ENCODE measurements at places on chromosomes 11 and 22. TPM values are rescaled to one million over a fixed set of nuclear protein-coding genes. Genes with fewer than 3 reads are reported as not detected.

- DNase-seq, result no peak
These were observed 53.1 kb downstream of the MCM5 start for GRCh38 chr22:35452810-35453743.

GRCh38 chr22:39707351-39707750 is 136.8 kb downstream of the CACNA1I start:
- DNase-seq, result no peak

GRCh38 chr11:72308226-72309073 is 64.5 kb upstream of the PHOX2A start:
- no peak for DNase-seq

DNA sequence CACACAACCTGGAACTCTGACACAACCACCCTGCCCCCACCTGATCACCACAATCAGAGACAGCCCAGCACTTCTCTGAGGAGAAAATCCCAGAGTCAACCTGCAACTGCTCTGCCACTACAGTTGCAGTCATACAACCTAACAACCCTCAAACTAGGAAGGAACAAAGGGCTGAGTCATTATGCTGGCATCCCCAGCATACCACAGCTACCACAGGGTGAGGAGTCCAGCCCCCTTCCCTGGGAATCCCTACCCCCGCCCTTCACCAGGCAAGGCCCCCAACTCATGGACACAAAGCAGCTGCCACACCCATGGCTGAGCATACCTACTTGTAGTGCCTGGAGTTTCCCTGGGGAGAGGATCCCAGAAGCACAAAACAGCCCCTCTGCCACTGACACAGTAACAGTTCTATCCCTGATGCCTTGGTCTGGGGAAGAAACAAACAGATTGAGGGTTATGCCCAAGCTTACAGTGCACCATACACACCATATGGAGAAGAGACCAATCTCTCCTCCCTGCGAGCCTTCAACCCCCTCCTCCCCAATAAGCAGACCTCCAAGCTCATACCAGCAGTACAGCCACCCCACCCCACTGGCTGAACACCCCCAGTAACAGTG is 68.5 kb upstream of the C11orf58 start:
- no peak for DNase-seq

DNA sequence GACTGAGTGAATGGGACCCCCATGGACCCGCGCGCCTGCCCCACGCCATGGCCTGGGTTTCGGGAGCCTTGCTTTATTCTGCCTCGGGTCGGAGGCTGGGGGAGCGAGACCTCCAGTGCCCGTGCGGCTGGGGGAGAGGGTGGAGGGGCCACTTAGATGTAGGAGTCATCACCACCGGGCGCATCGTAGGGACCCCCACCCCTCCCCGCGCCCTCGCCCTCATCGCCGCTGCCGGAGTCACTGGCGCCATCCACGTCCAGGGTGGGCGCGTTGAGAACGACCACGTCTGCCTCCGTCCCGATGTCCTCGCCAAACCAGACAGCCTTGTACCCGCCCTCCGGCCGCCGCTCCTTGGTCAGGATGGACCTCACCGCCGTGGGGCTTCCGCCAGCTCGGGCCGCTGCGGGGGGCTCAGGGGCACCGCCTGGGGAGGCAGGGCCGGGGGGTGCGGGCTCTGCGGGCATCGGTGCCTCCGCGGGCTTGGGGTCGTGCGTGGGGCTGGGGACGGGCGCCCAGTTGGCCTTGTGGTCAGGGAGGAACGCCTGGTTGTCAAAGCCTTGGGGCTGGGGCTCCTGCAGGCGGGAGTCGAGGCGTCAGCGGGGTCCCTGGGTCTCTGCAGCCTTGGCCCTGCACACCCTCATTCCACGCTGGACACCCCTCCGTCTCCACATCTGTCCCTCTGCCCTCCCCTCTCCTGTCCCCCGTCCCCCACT is 1.6 kb upstream of the IRF7 start:
- no peak for DNase-seq

Gene BEST1
- 2.1 TPM for total RNA-seq

Gene EIF3L
- 384 TPM for total RNA-seq

Gene HSPB2
- total RNA-seq, result 3.2 TPM

DNA sequence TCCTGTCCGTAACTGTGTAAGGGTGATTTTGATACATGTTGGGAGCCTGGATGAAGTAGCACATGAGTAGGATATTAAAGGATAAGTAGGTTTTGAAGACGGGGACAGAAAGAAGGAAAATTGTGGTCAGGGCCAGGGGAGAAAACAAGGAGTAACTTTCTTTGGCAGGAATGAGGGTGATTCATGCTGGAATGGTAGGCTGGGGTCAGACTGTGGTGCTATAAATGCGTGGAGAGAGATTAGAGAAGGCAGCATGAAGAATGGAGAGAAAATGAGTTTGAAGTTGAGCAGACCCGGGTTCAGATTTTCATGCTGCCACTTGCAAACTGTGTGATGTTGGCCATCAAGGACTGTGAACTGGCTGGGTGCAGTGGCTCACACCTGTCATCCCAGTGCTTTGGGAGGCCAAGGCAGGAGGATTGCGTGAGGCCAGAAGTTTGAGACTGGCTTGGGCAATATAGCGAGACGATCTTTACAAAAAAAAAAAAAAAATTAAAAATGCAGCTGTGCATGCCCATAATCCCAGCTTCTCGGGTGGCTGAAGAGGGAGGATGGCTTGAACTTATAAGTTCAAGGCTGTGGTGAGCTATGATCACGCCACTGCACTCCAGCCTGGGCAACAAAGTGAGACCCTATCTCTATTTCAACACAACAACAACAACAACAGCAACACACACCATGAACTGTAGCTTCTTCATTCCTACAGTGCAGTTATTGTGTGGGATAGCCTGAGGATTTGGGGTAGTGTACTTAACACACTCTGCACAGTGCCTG is 22.3 kb downstream of the ZBTB16 start:
- DNase-seq, result no peak

DNA sequence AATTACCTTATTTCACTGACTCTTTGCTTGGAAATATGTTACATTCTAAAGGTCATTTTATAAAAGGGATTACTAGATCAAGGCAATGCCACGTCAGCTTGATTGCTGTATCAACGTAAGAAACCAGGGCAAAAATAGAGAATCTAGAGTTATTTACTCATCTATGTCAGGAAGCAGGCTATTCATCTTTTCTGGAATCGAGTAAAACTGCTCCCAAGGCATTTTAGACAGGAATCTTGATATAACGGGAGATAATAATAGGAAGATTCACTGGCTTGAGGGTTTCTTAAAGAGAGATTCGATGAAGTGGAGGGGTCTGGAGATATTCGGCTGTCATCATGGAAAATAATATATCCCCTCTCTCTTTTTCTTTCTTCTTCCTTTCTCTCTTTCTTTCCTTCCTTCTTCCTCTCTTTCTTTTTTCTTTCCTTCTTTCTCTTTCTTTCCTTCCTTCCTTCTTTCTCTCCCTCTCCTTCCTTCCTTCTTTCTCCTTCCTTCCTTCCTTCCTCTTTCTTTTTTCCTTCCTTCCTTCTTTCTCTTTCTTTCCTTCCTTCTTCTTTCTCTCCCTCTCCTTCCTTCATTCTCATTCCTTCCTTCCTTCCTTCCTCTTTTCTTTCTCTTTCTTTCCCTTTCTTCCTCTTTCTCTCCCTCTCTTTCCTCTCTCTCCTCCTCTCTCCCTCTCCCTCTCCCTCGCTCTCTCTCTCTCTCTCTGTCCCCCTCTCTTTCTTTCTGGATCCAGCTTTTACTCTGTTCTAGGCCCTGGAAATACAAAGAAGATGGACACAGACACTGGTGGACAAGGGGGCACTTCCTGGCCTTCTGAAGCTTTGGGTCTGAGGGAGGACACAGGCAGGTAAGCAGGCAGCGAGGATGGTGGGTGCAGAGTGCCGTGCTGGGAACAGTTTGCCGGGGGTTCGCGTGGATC is 18.1 kb upstream of the RASD2 start:
- DNase-seq, result no peak
